MG63 (cell line): ENCODE measurements at places on chromosomes 4 and X. TPM values are rescaled to one million over a fixed set of nuclear protein-coding genes. Genes with fewer than 3 reads are reported as not detected.

- no peak for DNase-seq
Measured at GRCh38 chr4:138035781-138036258, 206.3 kb downstream of the SLC7A11 start.

GRCh38 chr4:18850867-18851266 lies 829.3 kb upstream of the LCORL start:
- no peak for DNase-seq

PRR32 gene
- total RNA-seq, result not detected in 2 replicates

GRCh38 chr4:8507624-8508023 lies 67.0 kb downstream of the TRMT44 start:
- no peak for DNase-seq

- no peak for DNase-seq
Measured at GRCh38 chr4:74504212-74504611, 59.3 kb downstream of the AREG start.

NAP1L2 gene
- 0.10 and 0.13 TPM in 2 replicates for total RNA-seq
